Heart left ventricle (tissue), 16 donors: ENCODE measurements at places on chromosomes 16 and 17.

- peak; percentile 48 for DNase-seq
Measured at GRCh38 chr16:57479976-57480753, 6.1 kb downstream of the DOK4 start.

DNA sequence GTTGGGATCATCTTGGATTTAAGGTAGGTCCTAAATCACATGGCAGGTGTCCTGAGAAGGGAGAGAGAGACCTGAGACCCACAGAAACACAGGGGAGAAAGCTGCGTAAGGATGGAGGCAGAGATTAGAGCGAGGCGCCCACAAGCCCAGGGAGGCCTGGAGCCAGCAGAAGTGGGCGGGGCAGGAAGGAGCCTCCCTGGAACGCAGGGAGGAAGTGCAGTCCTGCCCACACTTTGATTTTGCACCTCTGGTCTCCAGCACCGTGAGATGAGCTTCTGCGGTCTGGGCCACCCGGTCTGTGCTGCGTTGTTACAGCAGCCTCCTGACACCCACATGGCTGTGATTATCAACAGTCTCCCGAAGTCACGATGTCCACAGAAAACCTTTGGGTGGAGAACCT, 6.4 kb downstream of the DNASE1L2 start:
- no peak for DNase-seq

DNA sequence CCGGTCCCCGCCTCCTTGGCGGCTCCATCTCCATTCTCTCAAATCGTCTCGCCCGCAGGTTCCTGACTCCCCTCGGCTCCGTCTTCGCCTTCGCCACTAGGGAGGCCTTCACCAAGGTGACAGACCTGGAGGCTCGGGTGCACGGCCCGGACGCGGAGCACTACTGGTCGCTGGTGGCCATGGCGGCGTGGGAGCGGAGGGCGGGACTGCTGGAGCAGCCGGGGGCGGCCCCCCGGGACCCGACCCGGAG, 862 bp downstream of the GLTPD2 start:
- no peak for DNase-seq

GRCh38 chr17:65664266-65664665, 102.8 kb upstream of the AXIN2 start:
- no peak for DNase-seq

DNA sequence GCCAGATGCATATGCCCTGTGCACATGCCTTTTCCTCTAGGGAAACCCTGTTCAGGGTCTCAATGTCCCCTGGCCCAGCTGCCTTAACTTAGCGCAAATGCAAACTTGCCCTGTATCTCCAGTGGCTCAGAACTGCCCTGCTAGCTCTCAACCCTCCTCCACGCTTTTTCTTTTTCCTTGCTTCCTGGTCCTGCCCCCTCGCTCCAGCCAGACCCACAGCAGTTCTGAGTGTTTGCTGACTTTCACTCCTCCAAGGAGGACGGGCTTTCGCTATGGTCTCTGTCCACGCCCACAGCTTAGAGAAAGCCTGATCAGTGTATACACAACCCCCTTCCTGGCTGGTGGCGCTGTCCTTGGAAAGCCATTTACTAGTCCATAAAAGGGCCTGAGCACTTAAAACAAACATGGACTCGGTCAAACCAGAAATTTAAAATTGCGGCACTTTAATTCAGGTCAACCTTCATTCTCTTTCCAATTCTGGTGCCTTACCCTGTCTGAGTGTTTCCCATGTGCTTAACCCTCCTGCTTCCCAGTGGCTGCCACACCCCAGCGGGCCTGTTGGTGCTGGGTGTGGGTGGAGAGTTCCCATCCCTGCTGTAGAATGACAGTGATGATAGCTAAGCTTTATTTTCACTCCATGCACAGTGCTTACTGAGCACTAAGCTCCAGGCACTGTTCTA, 15.6 kb upstream of the TMEM98 start:
- DNase-seq: peak; percentile 49

DNA sequence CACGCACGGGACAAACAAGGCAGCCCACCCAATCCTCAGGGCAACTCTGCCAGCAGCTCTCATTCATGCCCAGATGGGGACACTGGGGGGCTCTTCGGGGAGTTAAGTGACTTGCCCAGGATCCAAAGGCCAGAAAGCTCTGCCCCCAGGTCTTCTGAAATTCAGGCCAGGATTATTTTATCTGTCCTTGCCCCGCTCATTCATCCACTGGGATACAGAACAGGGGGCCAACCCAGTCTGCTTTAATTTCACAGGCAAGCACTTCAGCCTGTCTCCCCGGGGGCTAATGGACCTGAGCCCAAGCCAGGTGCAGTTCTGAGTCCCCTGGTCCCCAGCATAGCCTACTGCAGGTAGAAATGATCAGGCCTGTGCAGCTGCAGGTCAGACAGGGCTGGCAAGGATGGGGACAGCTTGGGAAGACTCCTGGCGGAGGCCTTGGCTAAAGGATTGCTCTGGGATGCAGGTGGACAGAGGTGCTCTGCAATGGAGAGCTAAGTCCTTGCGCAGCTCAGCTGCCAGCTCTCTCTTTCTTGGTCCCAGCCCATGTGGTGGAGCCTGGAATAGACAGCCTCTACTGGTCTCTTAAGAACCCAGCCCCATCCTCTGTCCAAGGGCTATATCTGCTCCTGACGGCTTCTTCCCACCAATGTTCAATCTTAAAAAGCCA, 766 bp upstream of the B3GNT9 start:
- no peak for DNase-seq

DNA sequence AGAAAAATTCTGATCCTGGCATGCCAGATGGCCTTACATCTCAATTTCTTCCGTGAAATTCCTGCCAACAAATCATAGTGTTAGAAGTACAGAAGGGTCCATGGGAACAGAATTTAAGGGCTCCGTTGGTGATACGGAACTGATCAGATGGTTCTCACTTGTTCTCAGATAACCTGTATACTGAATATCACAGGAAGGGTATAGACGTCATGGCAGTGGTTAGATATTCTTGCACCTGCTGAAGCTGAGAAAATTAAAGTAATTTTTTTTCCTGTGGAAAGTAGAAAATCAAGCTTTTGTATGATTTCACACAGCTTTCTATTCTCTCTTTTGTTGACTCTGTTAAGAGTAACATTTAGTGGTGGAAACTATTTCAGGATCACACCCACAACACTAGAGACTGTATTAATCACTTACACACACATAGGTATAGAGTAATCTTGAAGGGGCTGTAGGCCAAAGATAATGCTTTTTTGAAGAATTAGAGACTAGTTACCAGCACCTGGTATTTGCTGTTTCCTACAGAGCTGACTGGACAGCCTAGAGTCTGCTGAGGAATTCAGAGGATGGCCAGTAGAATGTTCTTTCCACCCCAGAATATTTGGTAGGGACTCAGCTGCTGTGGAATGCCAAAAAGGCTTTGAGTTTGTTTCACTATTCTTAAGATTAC, 7.5 kb downstream of the TENT4B start:
- no peak for DNase-seq

- DNase-seq: no peak
Measured at GRCh38 chr17:64455993-64456885, 7.3 kb downstream of the MILR1 start.

GRCh38 chr17:44587339-44587738, 30.1 kb downstream of the FZD2 start:
- peak; percentile 69 for DNase-seq

GRCh38 chr17:29621751-29622194, 939 bp downstream of the CORO6 start:
- no peak for DNase-seq

DNA sequence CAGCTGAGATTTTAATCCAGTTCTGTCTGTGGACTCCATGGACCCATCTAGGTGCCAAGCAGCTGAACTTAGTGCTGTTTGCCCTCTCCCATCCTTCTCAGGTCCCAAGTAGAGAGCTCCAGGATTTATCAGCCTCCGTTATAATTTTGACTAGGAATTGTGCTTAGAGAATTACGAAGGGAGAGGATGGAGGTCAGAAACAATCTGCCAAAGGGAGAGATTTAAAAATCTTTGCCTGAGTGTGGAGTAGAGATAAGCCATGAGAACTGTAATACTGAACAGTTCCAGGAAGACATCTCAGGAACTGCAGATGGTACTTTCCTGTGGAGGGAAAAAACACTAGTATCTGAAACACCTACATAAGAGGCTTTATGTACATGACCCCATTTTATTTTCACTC, 27.0 kb downstream of the CEP95 start:
- DNase-seq: no peak

- no peak for DNase-seq
Measured at GRCh38 chr17:8161289-8162232, 1.2 kb downstream of the VAMP2 start.

- no peak for DNase-seq
Measured at GRCh38 chr17:42221886-42222745, 27.8 kb upstream of the GHDC start.

DNA sequence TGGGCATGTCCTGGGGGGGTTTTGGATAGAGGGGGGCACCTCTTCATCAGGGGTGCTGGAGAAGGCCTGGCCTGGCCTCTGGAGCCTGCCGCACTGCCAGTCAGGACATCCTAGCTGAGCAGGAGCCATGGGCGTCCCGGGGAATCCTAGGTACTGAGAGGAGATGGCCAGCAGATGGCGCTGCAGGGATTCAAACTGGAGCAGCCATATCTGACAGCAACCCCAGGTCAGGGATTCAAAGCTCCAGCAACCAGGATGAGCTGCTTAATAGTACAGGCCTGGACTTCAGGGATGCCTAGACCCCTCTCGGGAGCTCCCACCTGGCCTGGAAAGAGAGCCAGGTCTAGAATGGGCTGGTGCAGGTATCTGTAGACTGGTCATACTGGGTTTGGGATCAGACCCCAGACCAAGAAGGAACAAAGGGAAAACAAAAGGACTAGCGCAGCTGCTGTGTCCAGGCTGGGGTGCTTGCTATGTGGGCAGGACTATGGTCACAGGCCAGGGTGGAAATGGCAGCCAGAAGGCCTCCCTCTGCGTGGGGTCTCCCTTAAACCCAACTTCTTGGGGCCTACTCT, 306.9 kb upstream of the RBFOX1 start:
- peak; percentile 74 for DNase-seq

DNA sequence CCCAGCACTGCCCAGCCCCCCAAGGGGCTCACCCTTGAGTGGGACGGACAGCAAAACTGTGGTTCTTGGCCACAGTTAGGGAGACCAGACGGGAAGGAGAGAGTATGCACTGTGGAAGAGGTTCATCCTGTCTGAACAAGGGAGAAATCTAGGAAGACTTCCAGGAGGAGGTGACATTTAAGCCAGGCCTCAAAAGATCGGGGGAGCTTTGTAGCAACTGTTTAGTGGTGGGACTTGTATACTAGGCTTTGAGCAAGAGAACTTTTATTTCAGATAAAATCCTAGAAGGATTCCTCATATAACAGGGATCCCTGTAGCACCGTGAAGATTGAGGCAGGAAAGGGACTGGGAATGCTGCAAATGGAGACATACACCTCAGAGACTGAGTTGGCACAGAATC, 30.8 kb downstream of the SREBF1 start:
- no peak for DNase-seq

- DNase-seq: no peak
Measured at GRCh38 chr17:45256114-45256966, 5.6 kb downstream of the SPATA32 start.

- DNase-seq: no peak
Measured at GRCh38 chr16:15751940-15752339, 101.9 kb downstream of the NDE1 start.

GRCh38 chr17:80705988-80706387, 161.3 kb downstream of the RPTOR start:
- no peak for DNase-seq

GRCh38 chr16:82329504-82330192, 159.6 kb upstream of the MPHOSPH6 start:
- DNase-seq: no peak
